ENCODE measurements at places on chromosomes 11 and 22.

- H3K27ac ChIP-seq = no peak overlapping the region
- no peaks in the 10 kb centered on the region for H3K4me1 ChIP-seq
- DNase-seq = peak; percentile 39
- no peaks in the 10 kb centered on the region for H3K27me3 ChIP-seq
- no peak overlapping the region for H3K4me3 ChIP-seq
Measured at GRCh38 chr22:44648821-44649565, 53.0 kb upstream of the PRR5 start.

DNA sequence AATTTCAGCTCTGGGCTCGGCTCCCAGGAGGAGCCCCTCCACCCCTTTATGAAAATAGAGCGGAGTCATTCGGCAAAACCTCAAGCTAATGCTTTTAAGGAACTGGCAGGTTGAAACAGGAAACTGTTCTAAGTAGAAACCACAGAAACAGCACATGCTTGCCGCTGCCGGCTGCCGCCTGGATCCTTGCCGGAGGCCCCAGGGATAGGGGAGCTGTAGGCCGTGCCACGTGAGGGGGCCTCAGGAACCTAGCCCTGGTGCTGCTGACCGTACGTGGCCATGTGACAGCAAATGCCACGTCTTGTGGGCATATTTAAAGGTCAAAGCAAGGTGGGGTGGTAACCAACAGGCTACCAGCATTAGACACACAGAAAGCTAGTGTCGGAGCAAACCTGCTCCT is 77.9 kb upstream of the TIMP3 start:
- peak overlapping the region; percentile 62 for H3K27ac ChIP-seq
- H3K27me3 ChIP-seq = no peaks in the 10 kb centered on the region
- H3K36me3 ChIP-seq = no peaks in the 10 kb centered on the region
- no peak overlapping the region for H3K4me3 ChIP-seq
- H3K4me1 ChIP-seq = peaks cover 11% of the 10 kb centered on the region
- DNase-seq = peak; percentile 66

- no peak overlapping the region for H3K4me3 ChIP-seq
- H3K36me3 ChIP-seq = no peaks in the 10 kb centered on the region
- no peaks in the 10 kb centered on the region for H3K4me1 ChIP-seq
- no peak for DNase-seq
- no peak overlapping the region for H3K27ac ChIP-seq
Measured at GRCh38 chr11:41659985-41660384, 200.5 kb upstream of the LRRC4C start.

- no peaks in the 10 kb centered on the region for H3K27me3 ChIP-seq
- H3K36me3 ChIP-seq = no peaks in the 10 kb centered on the region
- DNase-seq = no peak
Measured at GRCh38 chr11:82980292-82980691, 78.8 kb downstream of the DDIAS start.

- no peak overlapping the region for H3K4me3 ChIP-seq
- peaks cover 57% of the 10 kb centered on the region for H3K36me3 ChIP-seq
- H3K27ac ChIP-seq = no peak overlapping the region
- H3K27me3 ChIP-seq = no peaks in the 10 kb centered on the region
- H3K4me1 ChIP-seq = peaks cover 25% of the 10 kb centered on the region
Measured at GRCh38 chr11:68436985-68437926, 23.3 kb upstream of the PPP6R3 start.

DNA sequence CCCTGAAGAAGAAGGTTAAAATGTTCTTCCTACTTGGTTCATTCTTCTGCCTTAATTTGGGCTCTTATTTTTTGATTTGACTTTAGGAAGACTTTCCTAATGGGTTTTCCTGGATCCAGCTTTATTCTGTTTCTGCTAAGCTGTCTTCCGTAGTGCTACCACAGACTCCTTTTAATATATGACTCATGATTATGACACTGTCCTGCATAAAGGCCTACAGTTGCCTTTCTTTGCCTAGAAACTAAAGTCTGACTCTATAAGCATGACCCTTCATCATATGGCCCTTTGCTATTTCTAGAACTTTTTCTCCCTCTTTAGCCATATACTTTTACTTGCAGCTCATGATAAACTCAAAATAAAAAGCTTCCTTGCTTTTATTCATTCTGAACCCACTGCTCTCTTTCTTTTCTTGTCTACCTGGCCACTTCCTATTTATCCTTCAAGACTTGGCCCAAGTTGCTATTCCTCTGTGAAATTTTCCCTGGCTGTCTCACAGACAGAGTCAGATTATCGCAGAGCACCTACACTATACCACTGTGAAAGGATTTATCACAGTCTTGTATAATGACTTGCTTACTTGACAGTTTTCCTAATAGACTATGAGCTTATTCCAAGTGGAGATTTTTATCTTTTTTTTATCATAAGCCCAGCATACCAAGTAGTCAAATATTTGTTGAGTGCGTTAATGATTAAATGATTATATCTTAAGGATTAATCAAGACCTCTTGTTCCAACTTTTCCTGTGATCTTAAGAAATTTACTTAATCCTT is 24.7 kb downstream of the TBCEL start:
- H3K4me3 ChIP-seq = no peak overlapping the region
- no peaks in the 10 kb centered on the region for H3K27me3 ChIP-seq
- H3K36me3 ChIP-seq = peaks cover 3% of the 10 kb centered on the region
- H3K27ac ChIP-seq = no peak overlapping the region
- H3K4me1 ChIP-seq = no peaks in the 10 kb centered on the region
- no peak for DNase-seq

GRCh38 chr11:95923439-95923727 is 524 bp downstream of the MTMR2 start:
- H3K4me3 ChIP-seq = peak overlapping the region; percentile 52
- H3K4me1 ChIP-seq = peaks cover 36% of the 10 kb centered on the region
- H3K27ac ChIP-seq = peak overlapping the region; percentile 89
- no peak for DNase-seq
- no peaks in the 10 kb centered on the region for H3K27me3 ChIP-seq

GRCh38 chr22:46036558-46037408 is 59.8 kb upstream of the WNT7B start:
- peak overlapping the region; percentile 96 for H3K27ac ChIP-seq
- peaks cover 25% of the 10 kb centered on the region for H3K4me1 ChIP-seq
- H3K4me3 ChIP-seq = peak overlapping the region; percentile 73
- no peaks in the 10 kb centered on the region for H3K27me3 ChIP-seq
- DNase-seq = peak; percentile 70

- no peak for DNase-seq
- H3K4me1 ChIP-seq = no peaks in the 10 kb centered on the region
- no peaks in the 10 kb centered on the region for H3K36me3 ChIP-seq
- no peak overlapping the region for H3K4me3 ChIP-seq
- H3K27me3 ChIP-seq = peaks cover 5% of the 10 kb centered on the region
Measured at GRCh38 chr22:36613958-36614357, 85.0 kb upstream of the EIF3D start.

DNA sequence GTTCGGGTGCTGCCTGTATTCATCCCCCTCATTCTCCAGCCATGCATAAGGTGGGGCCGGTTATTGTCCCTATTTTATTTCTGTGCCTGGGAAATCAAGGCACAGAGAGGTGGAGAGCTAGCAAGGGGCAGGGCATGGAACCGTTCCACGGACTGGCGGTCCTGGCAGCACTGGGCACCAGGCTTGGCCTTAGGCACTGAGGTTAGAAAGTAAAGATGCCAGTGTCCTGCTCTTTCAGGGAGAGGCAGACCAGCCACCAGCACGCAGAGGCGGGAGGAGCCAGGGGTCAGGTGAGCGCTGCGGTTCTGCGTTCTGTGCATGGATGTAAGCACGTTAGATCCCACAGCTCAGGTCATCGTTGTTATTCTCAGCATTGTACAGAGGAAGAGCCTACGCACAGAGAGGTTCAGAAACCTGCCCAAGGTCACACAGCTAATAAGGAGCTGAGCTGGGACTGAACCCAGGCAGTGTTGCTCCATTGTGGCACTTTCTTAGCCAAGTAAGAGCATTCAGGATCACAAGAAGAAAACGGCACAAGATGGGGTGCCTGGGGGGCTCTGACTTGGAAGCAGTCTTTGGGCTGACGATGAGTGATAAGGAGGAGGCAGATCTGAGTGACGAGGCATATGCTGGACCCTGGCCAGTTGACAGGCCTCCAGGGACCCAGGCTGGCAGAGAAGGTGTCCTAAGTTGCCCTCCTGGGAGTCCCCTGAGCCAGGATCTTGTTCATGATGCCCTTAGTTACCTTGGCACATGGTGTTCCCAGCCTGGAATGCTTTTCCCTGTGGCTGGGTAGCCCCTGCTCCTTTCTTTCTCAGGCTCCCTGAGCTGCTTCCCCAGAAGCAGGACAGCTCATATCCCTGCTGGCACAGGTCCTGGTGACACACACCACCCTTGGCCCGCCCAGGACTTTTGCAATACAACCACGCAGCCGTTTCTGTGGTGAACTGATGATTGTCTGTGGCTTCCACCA is 41.1 kb downstream of the OSBPL5 start:
- peaks cover 8% of the 10 kb centered on the region for H3K4me1 ChIP-seq
- no peak overlapping the region for H3K27ac ChIP-seq
- no peak overlapping the region for H3K4me3 ChIP-seq
- peak; percentile 95 for DNase-seq
- H3K36me3 ChIP-seq = peaks cover 11% of the 10 kb centered on the region

DNA sequence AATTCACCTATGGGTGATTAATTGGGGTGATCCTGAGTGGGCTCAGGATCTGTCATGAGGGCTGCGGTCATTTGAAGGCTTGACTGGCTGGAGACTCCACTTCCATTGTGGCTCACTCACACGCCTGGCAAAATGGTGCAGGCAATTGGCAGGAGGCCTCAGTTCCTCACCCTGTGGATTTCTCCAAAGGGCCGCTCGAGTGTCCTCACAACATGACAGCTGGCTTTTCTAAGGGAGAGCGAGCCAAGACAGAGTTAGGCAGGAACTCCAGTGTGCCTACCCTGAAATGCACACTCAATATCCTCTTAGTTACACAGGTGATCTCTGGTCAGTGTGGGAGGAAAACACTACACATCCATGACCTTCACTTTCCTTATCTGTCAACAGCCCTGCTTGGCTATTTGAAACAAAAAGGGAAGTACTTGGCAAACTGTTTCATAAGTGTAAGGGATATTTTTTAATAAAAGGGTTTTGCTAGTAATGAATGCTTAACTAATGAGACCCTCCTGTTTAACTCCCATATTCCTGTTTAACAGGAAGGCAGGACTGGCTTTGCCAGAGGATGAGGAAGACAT is 25.7 kb downstream of the OSBP2 start:
- peaks cover 36% of the 10 kb centered on the region for H3K4me1 ChIP-seq
- no peak overlapping the region for H3K4me3 ChIP-seq
- peak overlapping the region; percentile 20 for H3K27ac ChIP-seq

DNA sequence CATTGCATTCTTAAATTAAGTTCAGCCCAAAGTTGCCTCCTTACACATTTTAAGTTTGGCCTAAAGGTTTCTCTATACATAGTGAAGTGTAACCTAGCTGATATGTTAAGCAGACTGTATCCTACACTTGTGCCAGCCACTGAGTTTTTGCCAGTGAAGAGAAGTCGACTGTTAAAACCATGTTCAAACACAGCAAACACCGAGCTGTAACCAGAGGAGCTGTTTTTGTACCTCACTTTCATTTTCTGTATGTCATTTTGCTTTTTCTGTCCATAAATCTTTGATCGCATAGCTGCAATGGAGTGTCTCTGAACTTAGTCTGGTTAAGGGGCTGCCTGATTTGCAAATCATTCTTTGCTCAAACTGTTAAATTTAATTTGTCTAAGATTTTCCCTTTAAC is 403.7 kb downstream of the LUZP2 start:
- H3K4me1 ChIP-seq = no peaks in the 10 kb centered on the region
- no peaks in the 10 kb centered on the region for H3K36me3 ChIP-seq
- no peak overlapping the region for H3K27ac ChIP-seq

DNA sequence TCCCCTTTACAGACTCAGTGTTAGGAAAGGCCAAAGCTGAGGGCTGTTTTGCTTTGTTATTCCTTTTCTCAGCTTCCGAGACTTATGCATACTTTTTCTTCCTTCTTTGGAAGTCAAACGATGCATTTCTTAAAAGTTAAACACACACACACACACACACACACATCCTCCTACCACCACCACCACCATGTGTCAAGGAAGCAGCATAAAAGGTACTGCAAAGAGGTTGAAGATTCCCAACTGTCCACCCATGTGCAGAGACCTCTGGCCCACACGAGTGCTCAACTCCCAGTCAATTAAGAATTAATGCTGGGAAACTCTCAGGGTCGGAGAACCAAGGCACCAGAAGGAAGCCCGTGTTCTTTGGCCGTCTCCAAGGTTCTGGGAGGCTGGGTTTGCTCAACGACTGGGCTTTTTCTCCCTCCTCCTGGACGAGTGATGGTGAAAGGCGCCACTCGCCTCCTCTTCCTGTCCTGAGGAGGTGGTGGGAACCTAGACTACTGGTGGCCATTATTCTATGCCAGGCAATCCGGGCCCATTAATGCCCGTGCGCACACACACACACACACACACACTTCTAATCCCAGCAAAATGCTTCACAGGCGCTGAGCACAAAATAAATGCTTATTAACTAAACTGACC is 15.1 kb downstream of the MN1 start:
- no peak for DNase-seq
- H3K4me3 ChIP-seq = no peak overlapping the region
- H3K4me1 ChIP-seq = no peaks in the 10 kb centered on the region
- H3K36me3 ChIP-seq = no peaks in the 10 kb centered on the region
- no peak overlapping the region for H3K27ac ChIP-seq

DNA sequence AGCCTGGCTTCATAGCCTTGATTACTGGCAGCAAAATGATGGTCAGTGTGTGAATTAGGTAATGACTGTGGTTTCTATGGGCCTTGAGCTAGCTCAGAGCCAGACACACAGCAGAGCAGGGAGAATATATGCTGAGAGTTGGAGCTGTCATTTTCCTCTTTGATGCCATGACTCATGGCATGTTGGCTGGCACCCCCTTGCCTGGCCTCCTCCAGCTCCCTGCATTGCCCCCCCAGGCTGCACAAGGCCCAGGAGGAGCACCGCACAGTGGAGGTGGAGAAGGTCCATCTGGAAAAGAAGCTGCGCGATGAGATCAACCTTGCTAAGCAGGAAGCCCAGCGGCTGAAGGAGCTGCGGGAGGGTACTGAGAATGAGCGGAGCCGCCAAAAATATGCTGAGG is 20.3 kb upstream of the RRM1 start:
- no peak for DNase-seq
- no peaks in the 10 kb centered on the region for H3K36me3 ChIP-seq
- H3K27me3 ChIP-seq = no peaks in the 10 kb centered on the region
- no peaks in the 10 kb centered on the region for H3K4me1 ChIP-seq

DNA sequence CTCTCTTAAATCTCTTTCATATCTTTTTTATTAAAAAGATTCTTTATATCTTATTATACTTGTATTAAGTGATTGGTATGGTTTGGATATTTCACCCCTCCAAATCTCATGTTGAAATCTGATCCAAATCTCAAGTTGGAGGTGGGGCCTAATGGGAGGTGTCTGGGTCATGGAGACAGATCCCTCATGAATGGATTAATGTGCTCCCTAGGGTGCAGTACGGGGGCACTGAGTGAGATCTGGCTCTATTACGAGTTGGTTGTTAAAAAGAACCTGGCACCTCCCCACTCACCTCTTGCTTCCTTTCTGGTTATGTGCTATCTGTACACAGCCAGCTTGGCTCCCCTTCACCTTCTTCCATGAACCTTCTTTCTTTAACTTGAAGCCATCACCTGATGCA is 149.6 kb downstream of the CWF19L2 start:
- no peak overlapping the region for H3K4me3 ChIP-seq
- DNase-seq = no peak
- no peaks in the 10 kb centered on the region for H3K36me3 ChIP-seq
- no peaks in the 10 kb centered on the region for H3K27me3 ChIP-seq
- H3K27ac ChIP-seq = no peak overlapping the region
- H3K4me1 ChIP-seq = no peaks in the 10 kb centered on the region

- H3K27me3 ChIP-seq = no peaks in the 10 kb centered on the region
- no peak overlapping the region for H3K27ac ChIP-seq
- no peaks in the 10 kb centered on the region for H3K4me1 ChIP-seq
- H3K36me3 ChIP-seq = no peaks in the 10 kb centered on the region
- DNase-seq = peak; percentile 15
Measured at GRCh38 chr11:109644152-109644551, 222.2 kb downstream of the C11orf87 start.

- H3K36me3 ChIP-seq = no peaks in the 10 kb centered on the region
- H3K4me3 ChIP-seq = no peak overlapping the region
- H3K27ac ChIP-seq = no peak overlapping the region
Measured at GRCh38 chr22:37244922-37245722, 1.1 kb upstream of the RAC2 start.

All from adrenal gland (tissue), 19 donors.